ENCODE measurements at places on chromosomes 5 and 9.
A peak's percentile ranks its signal among the peaks of the same experiment; 100 is the strongest.

GRCh38 chr5:9545136-9545991, 511 bp downstream of the SEMA5A start:
- H3K27ac ChIP-seq = no peak overlapping the region
- no peaks in the 10 kb centered on the region for H3K4me1 ChIP-seq
- H3K36me3 ChIP-seq = no peaks in the 10 kb centered on the region
- H3K4me3 ChIP-seq = no peak overlapping the region
- no peaks in the 10 kb centered on the region for H3K27me3 ChIP-seq
- DNase-seq = no peak

GRCh38 chr9:111938427-111938800, 41.8 kb downstream of the UGCG start:
- no peak for DNase-seq
- H3K36me3 ChIP-seq = peaks cover 3% of the 10 kb centered on the region
- no peak overlapping the region for H3K27ac ChIP-seq
- H3K4me3 ChIP-seq = peak overlapping the region; percentile 26
- no peaks in the 10 kb centered on the region for H3K27me3 ChIP-seq

DNA sequence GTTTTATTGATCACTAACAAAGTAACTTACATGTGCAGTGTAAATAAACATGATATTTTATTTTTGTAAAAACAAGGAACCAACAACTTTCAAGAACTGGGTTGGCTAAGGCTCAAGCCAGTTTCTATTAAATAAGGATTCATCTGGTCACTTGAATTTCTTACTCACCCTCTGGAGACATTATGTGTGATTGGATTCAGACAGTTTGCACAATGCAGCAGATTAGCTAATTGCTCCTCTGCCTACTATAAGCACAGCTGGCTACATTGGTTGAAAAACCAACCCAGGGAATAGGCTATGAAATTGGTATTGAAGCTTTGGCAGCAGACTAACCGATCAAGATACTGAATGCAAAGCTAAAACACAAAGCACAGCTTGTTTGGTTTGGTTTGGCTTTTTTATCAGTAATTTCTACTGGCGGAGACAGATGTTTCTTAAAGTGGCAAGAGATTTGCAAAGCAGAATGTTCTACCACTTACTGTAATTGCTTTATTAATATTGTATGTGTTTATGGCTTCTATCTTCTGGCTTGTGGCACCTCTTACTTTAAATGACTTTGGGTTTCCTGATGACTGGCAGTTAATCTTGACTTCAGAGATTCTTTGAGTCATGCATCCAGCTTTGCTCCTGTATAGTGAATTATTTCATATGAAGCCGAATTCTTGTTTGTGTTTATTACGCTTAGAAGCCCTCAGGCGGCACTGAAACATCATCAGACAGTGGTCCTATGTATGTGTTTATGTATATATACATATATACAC, 231.5 kb downstream of the MPDZ start:
- no peaks in the 10 kb centered on the region for H3K27me3 ChIP-seq
- H3K4me1 ChIP-seq = no peaks in the 10 kb centered on the region
- DNase-seq = no peak
- H3K36me3 ChIP-seq = no peaks in the 10 kb centered on the region
- H3K27ac ChIP-seq = no peak overlapping the region
- H3K4me3 ChIP-seq = no peak overlapping the region

- H3K27ac ChIP-seq = no peak overlapping the region
- no peaks in the 10 kb centered on the region for H3K36me3 ChIP-seq
- no peak overlapping the region for H3K4me3 ChIP-seq
- DNase-seq = no peak
- H3K4me1 ChIP-seq = no peaks in the 10 kb centered on the region
Measured at GRCh38 chr5:5199495-5199894, 59.4 kb downstream of the ADAMTS16 start.

- no peaks in the 10 kb centered on the region for H3K4me1 ChIP-seq
- H3K27ac ChIP-seq = no peak overlapping the region
- no peak for DNase-seq
- H3K4me3 ChIP-seq = no peak overlapping the region
Measured at GRCh38 chr5:78964889-78965288, 20.2 kb downstream of the ARSB start.

- no peak overlapping the region for H3K27ac ChIP-seq
- no peaks in the 10 kb centered on the region for H3K36me3 ChIP-seq
- no peaks in the 10 kb centered on the region for H3K27me3 ChIP-seq
- peaks cover 31% of the 10 kb centered on the region for H3K4me1 ChIP-seq
Measured at GRCh38 chr5:56140073-56140472, 93.1 kb downstream of the ANKRD55 start.

DNA sequence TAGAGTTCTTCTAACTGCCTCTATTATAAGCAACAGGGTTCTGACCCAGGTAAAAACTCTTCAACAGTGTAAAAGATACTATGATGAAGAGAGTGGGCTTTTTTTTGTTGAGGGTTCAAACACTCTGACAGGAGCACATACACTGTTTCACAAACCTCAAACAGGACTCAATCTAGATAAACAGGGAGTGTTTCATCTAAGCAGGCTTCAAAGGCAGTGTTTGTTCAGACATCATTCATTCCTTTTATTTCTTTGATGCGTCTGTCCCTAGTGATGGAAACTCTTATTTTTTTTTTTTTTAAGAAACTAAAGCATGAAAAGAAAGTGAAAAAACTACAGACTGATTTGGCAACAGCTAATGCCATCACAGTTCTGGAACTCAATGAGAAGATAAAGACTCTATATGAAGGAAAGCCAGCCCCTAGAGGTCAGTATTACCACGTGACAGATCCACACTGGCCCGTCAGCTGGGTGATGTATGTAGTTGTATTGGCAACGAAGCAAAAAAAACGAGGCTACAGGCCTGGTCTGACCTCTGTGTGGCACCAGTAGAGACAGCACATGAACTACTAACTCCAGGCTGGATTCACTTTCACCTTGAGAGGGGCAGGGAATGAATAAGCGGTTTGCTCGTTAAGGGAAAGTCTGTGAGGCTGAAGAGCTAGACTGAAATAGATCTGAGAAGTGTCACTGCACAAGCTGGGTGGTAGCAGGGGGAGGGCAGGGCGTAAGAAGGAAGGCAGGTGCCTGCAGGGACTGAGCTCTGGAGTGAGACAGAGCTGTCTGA, 172.2 kb downstream of the CCDC192 start:
- no peaks in the 10 kb centered on the region for H3K4me1 ChIP-seq
- no peaks in the 10 kb centered on the region for H3K36me3 ChIP-seq
